Smooth muscle cell of the brain vasculature (primary cell): ENCODE measurements at places on chromosomes 2 and 18.

DNA sequence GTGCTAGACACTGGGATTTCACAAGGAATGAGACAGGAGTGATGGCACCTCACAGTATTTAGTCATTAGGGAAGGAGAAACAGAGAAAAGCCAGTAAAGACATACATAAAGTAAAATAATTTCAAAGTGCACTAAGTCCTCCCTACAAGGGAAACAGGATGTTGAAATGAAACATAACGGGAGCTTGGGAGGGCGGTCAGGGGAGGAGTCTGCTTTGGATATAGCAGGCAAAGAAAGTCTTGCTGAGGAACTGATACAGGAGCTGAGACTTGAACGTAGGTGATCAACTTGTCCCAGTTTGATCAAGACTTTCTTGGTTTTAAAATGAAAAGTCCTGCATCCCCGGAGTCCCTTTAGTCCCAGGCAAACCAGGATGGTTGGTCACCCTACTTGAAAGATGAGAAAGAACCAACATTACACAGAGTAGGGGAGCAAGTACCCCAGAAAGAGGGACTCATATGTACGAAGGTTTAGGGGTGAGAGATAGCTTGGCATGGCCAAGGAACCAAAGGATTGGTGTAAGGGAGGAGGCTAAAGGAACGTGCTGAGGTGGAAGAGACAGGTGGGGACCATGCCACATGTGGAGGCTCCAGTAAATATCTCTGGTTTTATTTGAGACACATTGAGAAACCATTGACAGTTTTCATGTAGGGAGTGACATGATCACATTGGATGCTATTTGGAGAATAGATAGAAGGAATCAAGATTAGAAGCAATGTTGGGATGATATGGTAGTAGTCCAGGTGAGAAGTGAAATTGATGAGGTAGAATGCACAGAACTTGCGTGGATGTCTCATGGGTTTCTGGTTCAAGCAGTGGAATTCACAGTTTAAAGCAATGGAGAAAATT, 28.4 kb downstream of the FBXO48 start:
- DNase-seq, result no peak

DNA sequence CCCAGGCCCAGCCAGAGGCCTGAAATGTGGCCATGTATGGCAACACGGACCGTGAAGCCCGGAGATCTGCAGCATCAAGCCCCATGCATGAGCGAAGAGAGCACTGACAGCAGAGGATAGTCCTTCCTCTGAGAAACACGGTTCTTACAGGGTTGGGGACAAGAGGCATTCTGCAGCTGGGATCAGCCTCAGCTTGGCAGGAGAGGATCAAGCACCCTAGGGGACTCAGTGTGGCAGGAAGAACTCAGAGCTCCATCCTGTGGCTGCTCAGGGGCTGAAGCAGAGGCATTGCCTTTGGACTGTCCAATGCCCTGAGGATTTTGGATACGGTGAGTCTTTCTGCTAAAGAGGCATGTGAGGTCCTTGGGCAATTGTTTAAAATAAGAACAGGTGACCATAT, 368.7 kb downstream of the ZNF516 start:
- no peak for DNase-seq

DNA sequence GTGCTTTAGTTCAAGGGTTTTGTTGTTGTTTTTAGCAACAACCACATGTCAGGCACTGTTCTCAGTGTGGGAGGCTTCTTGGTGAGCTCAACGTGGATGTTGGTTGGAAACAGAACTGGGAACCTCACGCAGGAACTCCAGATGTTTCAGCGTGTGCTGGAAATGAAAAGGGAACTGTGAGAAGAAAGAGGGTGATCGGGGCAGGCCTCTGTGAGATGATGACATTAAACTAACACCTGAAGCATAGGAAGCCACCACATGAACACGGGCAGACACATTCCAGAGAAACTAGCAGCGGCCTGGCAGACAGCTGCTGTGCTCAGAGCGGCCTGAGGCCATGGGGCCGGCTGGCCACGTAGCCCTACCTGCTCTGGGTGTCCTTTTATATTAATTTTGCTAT, 66.4 kb downstream of the COA5 start:
- no peak for DNase-seq

GRCh38 chr2:216344950-216345300, 27.4 kb downstream of the MARCHF4 start:
- no peak for DNase-seq
